Forelimb muscle (tissue), 1 donor: ENCODE measurements at places on chromosomes 2 and 18.

DNA sequence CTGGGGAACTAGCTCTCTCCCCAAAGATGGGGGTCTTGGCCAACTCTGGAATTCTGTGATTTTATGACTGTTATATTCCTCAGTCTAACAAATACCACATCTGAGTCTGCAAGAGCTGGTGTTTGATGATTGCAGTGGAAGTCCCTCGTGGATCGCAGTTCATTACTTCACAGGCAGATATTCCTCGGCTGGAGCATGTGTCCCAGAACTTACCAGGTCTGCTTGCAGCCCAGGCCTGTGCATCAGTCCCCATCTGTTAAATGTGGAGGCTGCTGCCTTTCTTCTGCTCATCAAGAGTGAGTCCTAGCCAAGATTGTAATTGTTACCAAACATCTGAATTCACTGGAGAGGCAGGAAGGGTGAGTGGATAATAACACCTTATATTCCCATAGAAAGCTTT is 55.5 kb downstream of the PRKCE start:
- no peak for DNase-seq

DNA sequence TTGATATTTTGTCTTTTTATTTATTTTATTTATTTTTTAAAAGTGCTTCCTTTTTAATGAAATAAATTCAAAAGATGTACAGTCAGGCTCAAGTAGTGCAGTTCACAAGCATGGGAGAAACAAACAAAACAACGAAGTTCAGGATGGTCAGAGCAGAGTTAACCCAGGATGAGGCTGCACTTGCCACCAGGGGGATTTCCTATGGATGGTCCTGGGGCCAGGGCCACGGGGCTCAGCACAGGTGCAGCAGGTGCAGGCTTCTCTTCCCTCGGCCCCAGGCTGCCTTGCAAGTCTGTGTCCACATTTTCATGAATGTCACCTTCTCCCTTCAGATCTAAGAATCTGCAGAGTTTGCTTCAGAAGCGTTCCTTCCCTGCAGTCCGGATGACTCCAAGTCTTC is 76.5 kb downstream of the CDCA7 start:
- no peak for DNase-seq

DNA sequence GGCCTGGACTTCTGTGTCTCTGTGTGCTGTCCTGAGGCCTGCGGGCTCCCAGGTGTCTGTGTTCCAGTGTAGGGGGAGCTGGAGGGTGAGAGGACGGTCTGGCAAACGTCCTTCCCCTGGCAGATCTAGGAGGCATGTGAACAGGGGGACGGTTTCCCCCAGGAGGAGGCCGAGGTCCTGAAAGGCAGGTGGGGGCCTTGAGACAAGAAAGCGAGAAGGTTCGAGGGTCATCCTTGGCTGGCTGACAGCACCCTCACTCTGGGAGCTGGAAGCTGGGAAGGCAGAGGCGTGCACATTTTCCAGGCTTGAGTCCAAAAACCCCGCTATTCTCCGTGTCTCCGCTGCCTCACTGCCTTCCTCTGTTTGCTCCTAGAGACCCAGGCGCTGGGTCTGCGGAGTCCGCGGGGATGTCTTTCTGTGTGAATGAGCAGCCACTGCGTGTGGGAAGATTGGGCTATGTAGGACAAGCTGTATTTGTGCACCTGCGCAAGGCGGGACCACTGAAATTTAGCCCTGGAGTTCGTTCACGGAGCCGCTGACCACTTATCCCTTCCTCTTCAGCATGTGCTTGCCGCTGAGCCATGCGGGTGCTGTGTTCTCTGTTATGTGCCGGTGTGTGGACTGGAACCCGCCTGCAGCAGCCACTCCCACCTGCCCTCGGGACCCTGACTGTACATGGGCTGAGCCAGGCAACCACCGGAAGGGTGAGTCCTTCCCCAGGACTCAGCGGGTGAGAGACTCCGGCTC is 43.7 kb downstream of the TWIST2 start:
- DNase-seq: peak; percentile 24

DNA sequence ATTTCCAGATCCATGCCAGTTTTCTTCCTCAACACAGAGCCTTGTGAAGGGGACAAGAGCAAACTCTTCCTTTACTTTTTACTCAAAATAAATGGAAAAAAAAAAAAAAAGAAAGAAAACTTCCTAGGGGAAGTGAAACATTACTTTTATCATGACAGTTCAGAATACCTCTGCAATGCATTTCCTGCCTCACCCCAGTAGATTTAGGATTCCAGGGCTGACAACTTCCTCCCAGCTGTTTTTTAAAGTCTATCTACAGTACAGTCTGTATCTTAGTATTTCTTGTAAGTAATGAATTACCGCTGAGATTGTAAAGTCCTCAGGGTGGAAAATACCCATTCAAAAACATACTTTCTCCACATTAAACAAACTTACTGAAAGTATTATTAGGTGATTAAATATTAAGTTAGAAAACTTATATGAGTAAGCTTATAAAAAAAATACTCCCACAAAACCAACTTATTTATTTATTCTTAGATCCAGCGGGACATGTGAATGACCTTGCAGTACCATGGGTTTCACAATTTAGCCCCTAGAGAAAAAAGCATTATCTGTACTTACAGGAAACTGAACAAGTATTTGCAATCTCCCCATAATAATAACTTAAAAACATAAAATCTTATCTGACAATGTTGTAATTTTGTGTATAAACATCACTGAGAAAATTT is 117.7 kb downstream of the RBMS1 start:
- DNase-seq: no peak

GRCh38 chr2:64267699-64268098 is 123.5 kb upstream of the PELI1 start:
- no peak for DNase-seq

DNA sequence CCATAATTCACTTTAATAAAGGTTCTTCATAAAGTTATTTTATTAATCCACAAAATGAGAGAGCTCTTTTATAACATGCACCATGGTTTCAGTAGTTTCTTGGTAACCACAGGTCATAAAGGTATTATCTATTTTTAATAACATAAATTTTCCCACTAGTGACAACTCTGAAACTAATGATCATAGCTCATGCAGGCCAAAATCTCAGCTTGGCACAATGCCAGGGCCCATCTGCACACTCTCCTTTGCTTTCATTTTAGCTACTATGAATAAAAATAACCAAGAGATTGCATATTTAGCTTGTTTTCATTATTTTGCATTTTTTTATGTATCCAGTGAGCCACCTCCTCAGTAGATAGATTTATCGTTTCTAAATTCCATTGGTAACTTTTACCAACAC is 691.8 kb upstream of the CHAC2 start:
- no peak for DNase-seq

DNA sequence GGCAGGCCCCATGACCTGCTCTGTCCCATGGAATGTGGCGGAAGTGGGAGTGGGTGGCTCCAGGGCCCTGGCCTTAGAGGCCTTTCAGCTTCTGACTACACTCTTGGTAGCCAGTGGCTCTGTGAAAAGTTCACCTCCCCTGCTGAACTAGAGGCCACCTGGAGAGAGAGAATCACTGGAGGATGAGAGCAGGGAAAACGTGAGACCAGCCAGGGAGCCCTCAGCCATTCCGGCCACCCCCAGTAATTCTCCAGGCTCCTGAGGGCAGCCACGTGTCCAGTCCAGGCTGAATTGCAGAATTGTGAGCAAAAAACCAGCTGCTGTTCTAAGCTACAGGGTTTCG is 10.5 kb downstream of the COLEC12 start:
- DNase-seq: no peak

DNA sequence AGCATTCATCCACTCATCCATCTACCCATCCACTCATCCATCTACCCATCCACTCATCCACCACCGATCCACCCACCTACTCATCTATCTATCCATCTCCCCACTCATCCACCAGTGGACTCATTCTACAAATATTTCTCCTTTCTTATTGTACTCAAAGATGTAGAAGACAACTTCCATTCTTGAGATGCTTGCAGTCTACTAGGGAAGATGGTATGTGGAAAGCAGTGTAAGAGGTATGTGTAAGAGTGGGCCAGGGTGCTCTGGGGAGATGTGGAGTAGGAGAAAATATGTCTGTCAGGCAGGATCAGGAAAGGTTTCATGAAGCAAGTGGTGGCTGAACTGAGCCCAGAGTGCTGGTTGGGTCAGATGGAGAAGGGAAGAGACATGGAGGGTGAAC is 150.8 kb downstream of the CELF4 start:
- no peak for DNase-seq

DNA sequence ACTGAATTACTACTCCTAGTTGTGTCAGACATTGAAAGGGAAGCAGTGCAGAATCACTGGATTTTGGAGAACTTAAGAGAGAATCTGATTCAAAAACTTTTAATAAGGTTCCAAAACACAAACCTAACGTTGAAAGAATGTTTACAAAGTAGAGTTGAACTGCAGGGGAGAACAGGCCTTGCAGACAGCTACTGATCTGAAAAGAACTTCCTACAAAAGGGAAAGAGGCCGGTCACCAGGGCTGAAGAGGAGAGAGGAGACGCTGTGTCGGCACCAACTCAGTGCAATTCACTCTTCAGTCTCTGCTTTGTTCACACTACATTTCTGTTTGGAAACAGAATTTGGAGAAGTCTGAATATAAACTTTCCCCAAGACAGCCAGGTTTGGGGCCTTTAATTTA is 124.0 kb downstream of the GAREM1 start:
- DNase-seq: no peak

GRCh38 chr18:11149441-11150270 is at the start of gene PIEZO2:
Gene PIEZO2, minus strand, starts transcription at chr18:11149569. Its CDS starts 981 bp downstream, at chr18:11148588.
- peak; percentile 28 for DNase-seq

DNA sequence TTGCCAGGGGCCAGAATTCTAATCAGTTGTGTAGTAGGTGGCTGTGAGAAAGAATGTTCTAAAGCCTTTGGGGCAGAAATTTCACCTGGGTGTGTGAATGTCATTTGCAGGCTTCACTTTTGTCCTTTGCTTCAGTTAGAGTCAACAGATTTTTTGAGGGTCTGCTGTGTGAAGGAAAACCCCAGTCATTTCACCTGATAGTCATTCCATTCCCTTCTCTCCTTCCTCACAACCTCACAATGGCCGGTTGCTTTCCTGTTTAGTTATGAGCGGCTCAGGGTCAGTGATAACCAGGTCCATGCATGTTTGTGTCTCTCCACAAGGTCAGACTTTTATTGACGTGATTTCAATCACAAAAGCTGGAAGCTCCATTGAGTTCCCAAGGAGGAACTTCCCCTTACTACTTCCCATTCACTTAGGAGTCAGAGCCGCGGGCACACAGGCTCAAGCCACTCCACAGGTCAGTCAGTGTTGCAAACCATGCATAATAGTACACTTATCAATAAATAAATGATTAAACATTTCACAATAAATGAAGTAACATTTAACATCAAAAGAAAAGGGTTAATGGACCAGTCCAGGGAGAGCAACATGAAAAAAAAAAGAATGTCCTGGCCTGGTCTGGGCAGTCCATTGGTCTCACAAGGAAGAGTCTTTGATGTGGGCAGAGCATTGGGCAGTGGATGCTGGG is 74.3 kb downstream of the NPAS2 start:
- DNase-seq: no peak

DNA sequence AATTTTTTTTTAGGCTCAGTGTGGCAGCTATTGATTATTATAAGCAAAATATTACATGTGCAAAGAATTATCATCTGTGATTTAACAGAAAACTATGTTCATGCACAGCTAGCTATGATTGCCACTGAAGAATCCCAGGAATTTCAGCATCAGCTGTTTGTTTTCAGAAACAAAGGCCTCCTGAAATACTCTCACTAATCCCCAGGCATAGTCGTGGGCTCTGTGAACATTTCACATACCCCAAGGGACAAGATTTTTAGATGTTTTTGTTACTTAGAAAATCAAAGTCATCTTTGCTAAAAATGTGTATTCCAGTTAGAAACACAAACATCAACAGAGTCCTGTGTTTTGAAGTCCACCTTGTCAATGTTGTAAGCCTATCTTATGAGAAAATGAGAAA is 156.1 kb downstream of the MYO1B start:
- DNase-seq: no peak

DNA sequence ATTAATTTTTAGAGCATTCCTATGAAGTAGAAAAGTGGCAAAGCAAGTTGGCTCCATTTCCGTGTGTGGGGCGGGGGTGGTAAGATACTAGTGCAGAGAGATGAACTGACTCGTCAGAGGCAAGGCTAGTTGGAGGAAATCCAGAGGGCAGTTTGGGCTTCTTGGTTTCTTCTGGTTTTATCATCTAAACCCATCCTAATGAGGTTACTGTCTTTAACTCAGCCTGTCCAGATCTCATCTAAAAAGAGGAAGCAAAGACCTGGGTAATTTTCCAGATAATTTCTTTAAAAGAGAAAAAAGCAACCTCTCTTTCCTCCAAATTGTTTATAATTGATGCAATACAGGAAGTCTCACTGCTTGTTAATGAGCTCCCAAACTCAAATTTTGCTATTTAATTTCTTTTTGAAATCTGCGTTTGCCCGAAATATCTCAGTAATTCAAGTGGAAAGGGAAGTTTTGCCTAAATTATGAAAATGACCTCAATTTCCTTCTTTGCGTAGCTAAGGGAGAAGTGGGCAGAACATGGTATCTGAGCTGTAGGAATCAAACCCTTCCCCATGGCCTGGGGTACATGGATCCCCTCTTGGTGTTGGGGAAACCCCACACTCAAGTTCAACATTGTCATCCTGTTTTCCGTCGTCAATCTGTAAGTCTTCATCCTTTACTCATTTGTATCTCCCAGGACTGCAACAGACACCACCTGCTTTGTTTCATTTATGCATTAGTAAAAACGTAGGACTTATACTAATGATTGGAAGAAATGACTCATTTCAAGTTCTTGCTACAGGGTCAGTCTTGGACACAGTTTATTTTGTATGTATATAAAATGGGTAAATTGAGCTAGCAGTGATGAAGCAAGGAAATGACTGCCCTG is 89.1 kb upstream of the KLF7 start:
- DNase-seq: no peak

DNA sequence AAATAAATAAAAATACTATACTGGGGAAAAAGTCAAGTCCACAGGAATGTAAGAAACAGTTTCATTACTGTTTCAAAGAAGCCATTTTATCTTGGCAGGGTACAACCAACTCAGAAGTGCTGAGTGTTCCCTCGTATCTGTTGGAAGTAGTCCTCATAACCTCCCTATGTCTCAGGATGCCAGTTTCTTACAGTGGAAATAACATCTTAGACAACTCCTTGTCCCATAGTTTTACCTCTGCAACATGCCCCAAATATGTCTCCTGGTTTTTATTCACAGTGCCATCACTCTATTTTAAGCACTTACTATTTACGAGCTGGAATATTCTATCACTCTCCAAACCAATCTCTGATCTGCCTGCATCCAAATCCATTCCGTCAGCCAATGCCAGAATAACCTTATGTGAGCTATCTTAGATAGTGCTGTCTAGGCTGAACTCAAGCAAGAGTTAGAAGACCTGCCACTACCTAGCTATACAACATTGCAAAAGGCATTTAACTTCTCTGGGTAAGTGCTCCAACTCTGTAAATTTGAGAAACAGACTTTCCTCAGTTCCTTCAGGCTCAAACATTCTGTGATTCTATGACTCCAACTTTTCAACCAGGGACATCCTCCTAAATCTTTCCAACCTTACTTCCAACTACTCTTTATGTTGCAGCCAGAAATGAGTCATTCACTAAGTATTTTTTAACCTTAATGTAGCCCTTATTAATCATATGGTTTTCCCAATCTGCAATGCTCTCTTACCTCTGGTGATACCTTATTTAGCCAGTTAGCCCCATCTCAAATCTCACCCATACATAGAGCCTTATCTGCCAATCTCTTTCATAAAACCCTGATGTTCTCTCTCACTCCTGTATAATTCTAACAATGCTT is 66.7 kb downstream of the RTN4 start:
- no peak for DNase-seq
